Tibial nerve (tissue), 4 donors: ENCODE measurements at places on chromosomes 4 and X. TPM values are rescaled to one million over a fixed set of nuclear protein-coding genes. Genes with fewer than 3 reads are reported as not detected.

- DNase-seq, result no peak
These were observed 158.8 kb downstream of the RBM46 start for GRCh38 chr4:154939851-154940250.

DNA sequence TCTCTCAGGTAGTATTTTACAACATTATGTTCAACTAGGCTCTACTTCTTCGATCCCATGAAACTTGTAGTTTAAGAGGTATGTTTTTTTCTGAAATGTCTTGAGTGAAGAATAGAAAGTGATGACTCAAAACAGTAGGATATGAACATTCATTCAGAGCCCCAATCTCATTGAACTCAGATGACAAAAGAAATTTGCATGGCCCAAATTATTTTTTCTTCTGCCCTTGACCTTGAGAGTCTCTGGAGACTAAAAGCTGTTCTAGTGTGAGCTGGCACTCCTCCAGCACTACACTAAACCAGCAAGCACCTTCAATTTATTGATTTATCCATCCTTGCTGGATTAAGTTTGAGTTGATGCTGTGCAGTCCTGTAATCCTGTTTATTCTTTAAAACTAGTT lies 4.0 kb downstream of the DCLK2 start:
- DNase-seq, result no peak

TLR2 gene
- total RNA-seq, result 44.4 TPM

DNA sequence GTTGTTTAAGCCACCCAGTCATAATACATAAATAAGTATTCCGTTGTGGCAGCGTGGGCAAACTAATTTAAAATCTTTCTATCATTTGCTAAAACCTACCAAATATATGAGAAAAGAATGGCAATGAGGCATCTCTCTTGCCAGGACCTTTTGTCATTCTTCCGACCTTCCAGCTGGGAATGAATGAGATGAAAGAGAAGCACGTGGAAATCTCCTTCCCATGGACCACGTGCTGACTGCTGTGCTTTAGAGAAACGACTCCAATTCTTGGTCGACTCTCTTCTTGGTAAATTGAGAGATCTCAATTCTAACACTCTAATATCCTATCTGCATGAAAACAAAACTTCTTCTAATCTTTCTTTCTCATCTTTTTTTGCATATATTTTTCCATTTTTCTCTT lies 116.5 kb downstream of the COL25A1 start:
- no peak for DNase-seq

GRIA3 gene
- 0.78 TPM for total RNA-seq

- no peak for DNase-seq
These were observed 222.3 kb upstream of the AGTR2 start for GRCh38 chrX:115948018-115948923.

ADGRL3 gene
- total RNA-seq, result 31.4 TPM

- DNase-seq, result no peak
These were observed 1958.6 kb downstream of the C4orf33 start for GRCh38 chr4:131054489-131055019.

DNA sequence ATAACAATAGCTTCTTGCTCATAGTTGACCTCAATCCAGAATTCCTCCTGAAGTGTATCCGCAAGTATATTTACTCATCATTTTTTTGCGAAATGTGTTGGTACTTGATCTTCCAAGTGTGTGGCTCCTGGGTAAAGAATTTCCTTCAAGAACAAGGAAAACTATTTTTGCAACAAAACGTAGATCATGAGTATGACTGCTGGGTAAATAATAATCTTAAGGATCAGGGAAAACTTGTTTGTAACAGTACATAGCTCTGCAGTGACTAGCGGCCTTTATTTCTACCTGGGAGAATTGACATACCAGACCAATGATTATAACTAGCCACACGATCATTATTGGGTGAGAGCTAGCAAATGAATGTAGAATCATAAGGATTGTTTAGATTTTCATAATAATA lies 1311.7 kb downstream of the ARAP2 start:
- DNase-seq, result no peak

DNA sequence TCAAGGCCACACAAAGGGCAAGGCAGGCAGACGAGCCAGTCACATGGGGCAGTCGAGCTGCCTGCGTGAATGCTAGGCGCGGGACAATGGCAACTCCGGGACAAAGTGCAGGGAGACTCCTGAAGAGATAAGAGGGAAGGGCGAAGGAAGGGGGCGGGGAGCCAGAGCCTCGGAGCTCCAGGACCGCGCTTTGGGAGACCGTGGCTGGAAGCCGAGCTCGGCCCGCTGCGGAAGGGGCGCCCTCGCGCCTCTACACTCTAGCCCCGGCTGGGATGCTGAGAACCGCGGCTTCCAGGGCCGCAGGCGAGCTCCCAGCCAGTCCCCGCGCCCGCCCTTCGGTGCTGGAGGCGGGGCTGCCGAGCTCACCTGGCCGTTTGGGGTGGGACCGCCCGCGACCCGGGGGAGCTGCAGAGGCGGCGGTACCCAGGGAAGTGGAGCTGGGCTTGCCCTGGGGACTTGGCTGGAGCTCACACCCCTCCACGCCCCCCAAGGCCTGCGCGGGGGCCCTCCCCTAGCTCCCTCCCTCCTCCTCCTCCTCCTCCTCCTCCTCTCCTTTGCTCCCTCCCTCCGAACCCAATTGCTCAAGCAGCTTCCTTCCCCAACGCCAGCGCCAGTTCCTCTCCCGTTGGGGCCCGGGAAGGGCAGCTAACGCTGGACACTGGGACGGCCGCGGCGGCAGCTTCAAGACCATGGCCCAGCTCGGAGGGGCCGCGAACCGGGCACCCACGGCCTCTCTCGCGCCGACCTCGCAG lies at the start of gene SOWAHD:
Gene SOWAHD, plus strand, starts transcription at position 610 of the 752 bp plus-strand sequence. Its CDS starts 80 bp downstream, at position 690.
- DNase-seq, result no peak

IGFBP7 gene
- total RNA-seq, result 2,530 TPM

PRSS12 gene
- 0.21 TPM for total RNA-seq

XAGE2 gene
- total RNA-seq, result not detected

TLR6 gene
- total RNA-seq, result 8.6 TPM

GRCh38 chrX:2489446-2490445 lies 11.0 kb downstream of the DHRSX start:
- DNase-seq, result no peak

DNA sequence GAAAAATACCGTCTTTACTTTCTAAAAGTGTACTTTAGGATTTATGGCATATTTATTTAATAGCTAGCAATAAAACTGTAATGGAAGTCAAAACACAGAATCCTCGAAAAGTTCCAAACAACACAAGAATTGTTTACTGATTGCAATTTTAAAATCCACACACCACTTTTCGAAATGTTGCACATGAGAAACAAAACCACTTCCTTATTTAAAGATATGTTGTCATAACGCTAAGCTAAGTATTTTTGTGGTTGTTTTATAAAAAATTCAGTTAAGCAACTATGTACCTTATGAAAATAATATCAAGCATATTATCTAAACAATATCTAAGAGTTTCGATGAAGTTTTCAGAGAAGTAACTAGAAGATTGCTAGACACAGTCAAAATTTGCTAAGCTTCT lies 344 bp downstream of the TMPRSS11D start:
- DNase-seq, result no peak

GRCh38 chr4:182010876-182011275 lies 232.3 kb upstream of the TENM3 start:
- DNase-seq, result no peak

- DNase-seq, result no peak
These were observed 8.8 kb downstream of the ADAM29 start for GRCh38 chr4:174926958-174927357.

DNA sequence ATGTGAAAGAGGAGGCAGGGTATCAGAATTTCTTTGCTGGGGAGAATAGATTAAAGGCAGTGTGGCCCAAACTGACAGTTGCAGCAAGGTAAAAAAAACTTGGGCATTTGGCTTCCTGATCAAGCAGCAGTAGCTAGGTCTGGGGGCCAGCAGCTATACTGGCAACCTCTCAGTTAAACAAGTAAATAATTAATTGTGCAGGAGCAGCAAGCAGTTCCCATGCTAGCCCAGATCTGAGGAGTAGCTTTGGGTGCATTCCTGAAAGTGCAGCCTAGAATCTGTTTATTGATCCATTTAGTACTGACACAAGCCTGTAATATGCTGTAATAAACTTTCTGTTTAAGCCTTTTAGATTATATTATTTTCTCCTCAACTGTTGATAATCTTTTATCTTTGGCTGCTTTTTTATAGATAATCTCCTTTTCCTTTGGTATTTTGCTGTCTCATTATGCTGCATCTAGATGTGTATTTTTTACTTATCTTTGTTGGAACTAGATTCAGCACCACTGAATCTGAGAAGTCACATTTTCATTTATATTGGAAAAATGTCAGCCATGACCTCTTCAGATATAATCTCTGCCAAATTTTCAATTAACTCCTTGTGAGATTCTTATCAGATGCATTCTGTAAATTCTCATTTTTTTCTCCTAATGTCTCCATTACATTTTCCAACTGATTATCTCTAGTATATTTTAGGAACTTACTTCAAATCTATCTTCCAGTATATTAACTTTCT lies 276.3 kb downstream of the STPG2 start:
- DNase-seq, result no peak

DNA sequence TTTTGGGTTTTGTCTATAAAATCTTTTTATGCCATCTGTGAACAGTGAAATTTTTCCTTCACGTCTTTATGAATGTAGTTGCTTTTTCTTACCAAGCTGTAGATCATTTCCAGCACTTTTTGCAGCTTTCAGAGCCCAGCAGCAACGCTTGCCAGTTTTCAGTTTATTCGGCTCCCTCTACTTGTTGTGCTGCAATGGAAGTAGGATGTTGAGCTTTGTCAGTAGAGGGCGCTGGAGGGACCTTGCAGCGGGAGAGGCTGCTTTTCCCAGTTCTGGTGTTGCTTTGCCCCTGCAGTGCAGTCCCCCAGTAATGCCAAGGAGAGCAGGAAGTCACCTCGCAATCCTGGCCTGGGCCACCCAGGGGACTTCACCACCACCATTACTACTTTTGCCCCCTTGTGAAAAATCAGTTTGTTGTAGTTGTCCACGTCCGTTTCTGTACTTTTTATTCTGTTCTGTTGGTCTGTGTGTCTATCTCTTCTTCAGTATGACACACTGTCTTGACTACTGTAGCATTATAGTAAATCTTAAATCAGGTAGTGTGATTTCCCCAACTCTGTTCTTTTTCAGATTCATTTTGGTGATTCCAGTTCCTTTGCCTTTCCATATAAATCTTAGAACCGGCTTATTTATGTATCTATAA lies 21.8 kb downstream of the CMC4 start:
- DNase-seq, result no peak

RAB33A gene
- 2.1 TPM for total RNA-seq

DNA sequence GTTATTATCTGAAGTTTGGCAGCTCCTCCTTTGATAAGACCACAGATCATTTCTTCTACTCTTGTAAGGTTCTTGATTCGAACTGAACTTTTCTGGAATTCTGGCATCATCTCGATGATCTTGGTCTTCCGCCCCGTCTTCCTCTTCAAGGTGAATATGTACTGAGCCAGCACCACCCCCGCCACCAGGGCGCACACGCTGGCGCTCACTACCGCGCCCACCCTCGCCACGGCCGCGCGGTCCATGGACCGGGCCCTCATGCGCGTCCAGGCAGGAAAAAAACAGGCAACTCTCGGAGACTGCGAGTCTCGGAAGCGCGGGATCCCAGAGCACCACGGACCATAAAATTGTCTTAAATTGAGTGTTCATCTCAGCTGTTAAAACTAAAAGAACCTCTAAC lies 458.4 kb upstream of the NDST3 start:
- DNase-seq, result no peak

- no peak for DNase-seq
These were observed 996.3 kb downstream of the FSTL5 start for GRCh38 chr4:161167539-161167938.

CHRDL1 gene
- 170 TPM for total RNA-seq

- no peak for DNase-seq
These were observed 152.6 kb downstream of the RTL9 start for GRCh38 chrX:110511238-110511637.

ENPEP gene
- 3.7 TPM for total RNA-seq

- no peak for DNase-seq
These were observed 27.3 kb upstream of the JADE1 start for GRCh38 chr4:128782076-128782715.

GRCh38 chr4:172104539-172104938 lies 291.3 kb downstream of the GALNTL6 start:
- DNase-seq, result no peak
